ENCODE measurements at places on chromosomes 1 and 21.

DNA sequence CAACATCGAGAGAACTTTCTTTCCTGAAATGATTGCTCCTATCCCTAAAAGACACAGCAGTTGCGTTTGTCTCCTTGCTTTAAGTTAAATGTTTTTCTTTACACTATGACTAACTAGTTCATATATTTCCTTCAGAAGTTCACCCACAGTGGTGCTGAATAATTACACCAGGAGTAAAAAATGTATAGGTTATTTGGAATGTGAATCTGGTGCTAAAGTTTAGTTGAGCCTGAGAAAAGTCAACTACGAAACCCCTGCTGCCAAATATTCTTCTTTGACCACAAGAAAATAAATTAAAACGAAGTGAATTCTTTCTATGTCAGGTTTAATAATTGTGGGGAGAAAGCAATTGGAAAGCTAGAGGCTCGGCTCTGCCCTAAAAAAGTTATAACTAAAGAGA is 52.8 kb downstream of the C4BPA start:
- DNase-seq = no peak

DNA sequence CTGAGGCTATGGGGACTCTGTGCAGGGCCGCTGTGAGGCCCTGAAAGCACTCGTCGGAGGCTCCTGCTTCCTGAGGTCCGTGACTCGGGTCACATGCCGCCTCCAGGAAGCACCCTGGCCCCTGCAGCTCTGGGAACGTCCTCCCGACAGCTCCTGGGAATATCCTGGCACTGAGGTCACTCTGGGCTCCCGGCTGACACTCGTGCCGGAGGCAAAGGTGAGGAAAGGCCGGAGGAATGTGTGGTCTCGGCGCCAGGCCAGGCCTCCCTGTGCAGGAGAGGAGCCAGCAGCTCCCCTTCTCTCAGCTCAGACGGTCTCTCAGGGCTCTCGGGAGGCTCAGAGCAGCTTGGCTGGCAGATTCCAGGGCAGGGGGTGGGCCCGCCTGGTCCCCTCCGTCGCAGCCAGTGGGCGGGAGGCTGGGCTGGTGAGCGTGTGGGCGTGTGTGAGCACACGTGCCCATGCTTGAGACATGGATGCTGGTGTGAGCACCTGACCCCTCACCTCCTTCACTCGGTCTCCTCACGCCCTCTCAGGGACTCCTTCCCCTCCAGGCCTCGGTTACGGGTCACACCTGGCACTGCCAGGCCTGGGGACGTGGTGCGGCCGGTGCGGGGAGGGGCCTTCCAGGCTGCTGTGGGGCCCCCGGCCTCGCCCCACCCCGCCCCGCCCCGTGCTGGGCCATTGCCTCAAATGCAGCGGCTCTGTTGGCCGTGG is 5.5 kb upstream of the RNF223 start:
- peak; percentile 40 for DNase-seq

GRCh38 chr1:228073857-228074545 is 8.5 kb upstream of the ARF1 start:
- DNase-seq = no peak

GRCh38 chr21:23949493-23949892 is 1657.8 kb downstream of the MRPL39 start:
- no peak for DNase-seq

- no peak for DNase-seq
These were observed 33.4 kb upstream of the KAZN start for GRCh38 chr1:14565090-14565489.

DNA sequence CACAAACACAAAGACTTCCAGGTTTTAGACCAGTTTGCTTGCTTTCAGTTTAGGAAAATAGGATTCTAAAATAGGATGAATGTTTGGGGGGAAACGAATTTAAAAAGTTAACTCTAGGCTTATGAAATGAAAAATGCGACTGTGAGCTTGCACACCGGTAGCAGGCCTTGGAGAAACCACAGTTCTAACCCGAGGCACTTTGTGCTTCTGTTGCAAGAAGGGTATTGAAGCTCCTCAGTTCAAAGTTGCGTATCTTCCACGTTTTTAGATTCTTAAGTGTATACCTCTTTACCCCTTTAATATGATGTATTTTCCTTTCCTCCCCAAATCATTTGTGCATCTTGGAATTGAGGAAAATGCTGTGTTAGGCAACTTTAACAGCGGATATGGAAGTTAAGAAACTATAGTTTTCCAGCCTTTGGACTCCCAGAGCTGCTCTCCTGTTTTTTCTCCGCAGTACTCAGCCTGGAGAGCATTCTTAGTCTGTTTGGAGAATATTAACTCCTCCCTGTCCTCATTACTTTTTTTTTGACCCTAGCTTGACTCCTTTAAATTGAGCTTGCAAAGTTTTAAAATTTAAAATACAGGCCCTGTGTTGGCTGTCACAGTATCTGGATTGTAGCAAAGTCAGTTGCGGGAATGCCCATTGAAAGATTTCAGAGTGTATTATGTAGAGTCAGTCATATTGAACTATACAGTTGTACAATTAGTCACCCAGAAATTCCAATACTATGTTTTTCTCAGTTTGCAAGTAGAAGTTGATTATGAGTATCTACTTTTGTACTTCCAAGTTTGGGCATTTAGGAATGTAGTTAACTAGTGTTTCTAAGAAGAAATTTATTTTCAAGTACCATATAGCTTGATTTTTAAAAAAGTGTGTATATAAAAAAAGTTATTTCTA is 2.6 kb downstream of the MRPS6 start:
- no peak for DNase-seq

- DNase-seq = no peak
These were observed 86.9 kb upstream of the NEGR1 start for GRCh38 chr1:72369069-72369757.

- no peak for DNase-seq
These were observed 96.9 kb downstream of the ERG start for GRCh38 chr21:38401191-38401926.

GRCh38 chr1:55536545-55536865 is 321.3 kb upstream of the USP24 start:
- DNase-seq = no peak

GRCh38 chr1:242800521-242800920 is 276.0 kb upstream of the PLD5 start:
- no peak for DNase-seq

GRCh38 chr1:77639056-77639455 is 43.4 kb downstream of the ZZZ3 start:
- no peak for DNase-seq

DNA sequence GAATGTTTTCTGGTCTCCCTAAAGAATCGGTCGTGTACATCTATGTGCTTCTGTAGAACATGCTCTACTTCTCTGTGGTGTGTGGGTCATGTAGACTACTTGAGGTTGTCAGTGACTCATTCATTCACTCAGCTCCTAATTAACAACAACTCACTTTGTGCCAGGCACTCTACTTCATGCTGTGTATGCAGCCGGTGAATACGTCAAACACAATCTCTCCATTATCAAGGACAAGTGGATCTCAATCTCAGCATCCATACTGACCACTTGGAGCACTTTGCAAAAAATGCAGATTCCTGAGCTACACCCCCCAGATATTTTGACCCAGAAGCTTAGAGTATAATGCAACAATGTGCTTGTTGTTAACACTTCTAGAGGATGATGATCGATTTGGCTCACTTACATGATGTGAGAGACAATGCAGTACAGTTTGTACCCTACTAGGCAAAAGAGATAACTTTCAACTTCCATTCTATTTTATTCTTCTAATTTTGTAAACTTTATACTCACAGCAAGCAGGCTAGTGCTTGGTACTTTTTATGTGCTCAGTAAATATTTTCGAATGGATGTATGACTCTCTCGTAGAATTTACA is 508.6 kb upstream of the ADAMTS5 start:
- DNase-seq = no peak

GRCh38 chr1:116150368-116150767 is 39.2 kb downstream of the MAB21L3 start:
- DNase-seq = no peak

DNA sequence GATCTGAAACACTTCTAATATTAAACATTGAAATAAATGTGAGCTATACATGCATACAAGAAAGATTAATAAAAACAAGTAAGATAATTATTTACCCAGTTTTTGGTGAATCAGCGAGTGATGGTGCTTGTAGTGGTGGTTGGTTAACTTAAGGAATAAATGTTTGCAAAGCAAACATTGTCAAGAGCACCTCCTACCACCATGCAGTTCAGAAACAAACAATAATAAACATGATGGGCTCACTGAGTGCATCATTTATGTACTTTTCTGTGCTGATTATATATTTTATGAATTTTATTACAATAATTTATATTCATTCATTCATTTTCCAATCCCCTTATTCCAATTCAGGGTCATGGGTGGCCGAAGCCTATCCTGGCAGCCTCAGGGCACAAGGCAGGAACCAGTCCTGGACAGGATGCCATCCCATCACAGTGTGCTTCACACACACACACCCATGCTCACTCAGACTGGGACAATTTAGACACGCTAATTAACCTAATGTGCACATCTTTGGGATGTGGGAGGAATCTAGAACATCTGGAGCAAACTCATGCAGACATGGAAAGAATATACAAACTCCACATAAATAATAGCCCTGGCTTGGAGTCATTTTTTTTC is 57.8 kb downstream of the ZMYM4 start:
- DNase-seq = no peak

DNA sequence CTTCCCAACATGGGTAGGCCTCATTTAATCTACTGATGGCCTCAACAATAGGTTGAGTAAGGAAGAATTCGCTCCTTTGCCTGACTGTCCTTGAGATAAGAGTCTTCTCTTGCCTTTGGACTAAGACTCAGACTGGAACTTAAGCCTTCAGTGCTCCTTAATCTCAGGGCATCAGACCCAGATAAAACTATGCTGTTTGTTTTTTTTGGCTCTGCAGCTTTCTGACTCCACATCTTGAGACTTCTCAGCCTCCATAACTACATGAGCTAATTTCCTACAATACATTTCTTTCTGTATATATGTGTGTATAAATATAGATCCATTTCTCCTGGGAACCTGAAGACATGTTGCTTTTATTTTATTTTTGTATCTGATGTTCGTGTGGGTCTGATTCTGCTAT is 1470.7 kb upstream of the PRMT6 start:
- DNase-seq = no peak

DNA sequence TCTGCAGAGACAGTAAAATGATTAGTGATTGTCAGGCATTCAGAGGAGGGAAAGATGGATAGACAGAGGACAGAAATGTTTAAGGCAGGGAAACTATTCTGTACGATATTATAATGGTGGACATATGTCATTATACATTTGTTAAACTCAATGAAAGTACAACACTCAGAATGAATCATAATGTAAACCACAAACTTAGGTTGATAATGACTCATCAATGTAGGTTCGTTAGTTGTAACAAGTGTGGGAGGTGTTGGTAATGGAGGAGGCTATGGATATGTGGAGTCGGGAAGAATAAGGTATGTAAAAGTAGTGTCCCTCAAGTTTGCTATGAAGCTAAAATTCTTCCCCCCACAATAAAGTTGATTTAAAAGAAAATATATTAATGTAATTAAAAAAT is 455.0 kb downstream of the BRINP3 start:
- no peak for DNase-seq

DNA sequence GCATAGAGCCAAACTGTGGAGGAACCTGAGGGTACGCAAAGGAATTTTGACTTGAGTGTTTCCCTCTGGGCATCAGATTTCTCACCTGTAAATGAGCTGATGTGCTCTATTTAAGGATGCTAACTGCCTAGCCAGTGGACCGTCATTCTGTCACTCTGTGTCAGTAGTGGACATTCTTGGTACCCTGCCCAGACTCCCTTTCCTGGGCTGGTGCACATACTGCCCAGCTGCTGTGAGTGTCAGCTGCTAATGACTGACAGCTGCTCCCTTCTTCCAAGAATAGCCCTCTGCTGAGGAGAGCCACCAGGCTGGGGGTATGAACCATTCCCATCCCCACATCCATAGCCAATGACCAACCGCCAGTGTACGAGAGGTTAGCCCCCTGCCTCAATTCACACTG is 193.1 kb upstream of the DAB1 start:
- no peak for DNase-seq
